Caco-2 (cell line): ENCODE measurements at places on chromosomes 4 and X. TPM values are rescaled to one million over a fixed set of nuclear protein-coding genes. Genes with fewer than 3 reads are reported as not detected.

GRCh38 chrX:57177070-57177469 lies 39.9 kb upstream of the SPIN2A start:
- no peak for DNase-seq

DNA sequence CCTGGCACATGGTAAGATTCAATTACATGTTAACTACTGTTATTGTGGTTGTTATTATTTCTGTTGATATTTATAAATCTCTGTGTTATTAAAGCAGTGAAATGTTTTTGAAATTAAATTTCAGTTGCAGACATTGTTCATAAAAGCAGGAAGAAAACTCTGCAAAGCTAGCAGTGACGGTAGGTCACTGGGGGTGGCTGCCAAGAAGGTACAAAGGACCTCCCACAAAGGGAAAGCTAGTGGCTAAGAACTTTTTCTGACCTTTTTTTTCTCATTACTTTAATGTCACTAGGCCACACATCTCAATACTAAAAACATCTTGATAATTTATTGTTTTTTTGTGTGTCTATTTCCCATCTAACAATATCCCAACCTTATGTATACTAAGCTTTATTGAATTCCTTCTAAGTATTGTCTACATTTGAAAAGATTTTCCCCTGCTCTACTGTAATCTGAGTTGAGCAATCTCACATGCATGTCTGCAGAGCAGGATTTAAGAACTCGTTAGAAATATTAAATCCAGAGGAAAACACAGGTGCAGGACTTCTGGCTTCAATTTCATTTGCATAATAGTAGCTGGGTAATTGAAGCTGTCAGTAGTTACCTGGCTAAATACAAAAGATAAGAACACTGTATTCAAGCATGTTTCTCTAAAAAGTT lies 197.3 kb downstream of the CFAP299 start:
- no peak for DNase-seq

GRCh38 chrX:139202742-139203420 lies 327.7 kb upstream of the F9 start:
- no peak for DNase-seq

GRCh38 chrX:65997978-65998717 lies 41.7 kb downstream of the VSIG4 start:
- DNase-seq = no peak

- no peak for DNase-seq
Observed at GRCh38 chrX:153974003-153974725, 1.6 kb downstream of the TMEM187 start.

DNA sequence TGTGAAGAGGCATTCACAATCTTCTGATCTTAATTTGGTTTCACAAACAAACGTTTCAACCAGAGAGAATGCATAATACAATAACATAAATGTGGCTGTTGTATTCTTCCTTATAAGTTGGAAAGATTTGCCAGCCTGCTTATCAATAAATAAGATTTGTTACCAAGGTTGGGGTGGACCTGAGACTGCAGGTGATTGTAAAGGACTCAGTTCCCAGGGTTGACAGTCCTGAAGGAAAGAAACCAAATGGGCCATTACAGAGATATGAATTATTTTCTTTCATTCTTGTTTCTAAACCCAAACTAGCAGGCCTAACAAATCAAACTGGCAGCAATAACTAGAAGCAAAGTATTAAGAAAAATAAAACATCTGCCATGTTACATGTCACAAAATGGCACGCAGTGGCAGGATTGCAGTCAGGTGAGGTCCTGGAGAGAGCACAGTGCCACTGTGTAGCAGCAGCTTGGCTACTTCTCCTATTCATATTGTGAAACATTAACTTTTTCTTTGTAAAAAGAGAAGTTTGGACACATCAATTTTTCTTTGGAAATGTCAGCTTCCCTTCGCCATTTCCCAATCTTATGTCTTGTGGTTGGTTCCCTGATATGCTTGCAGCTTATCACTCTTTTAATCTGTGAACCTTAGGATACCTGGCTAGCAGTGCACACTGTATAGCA lies 133.8 kb upstream of the EMCN start:
- DNase-seq = no peak

DNA sequence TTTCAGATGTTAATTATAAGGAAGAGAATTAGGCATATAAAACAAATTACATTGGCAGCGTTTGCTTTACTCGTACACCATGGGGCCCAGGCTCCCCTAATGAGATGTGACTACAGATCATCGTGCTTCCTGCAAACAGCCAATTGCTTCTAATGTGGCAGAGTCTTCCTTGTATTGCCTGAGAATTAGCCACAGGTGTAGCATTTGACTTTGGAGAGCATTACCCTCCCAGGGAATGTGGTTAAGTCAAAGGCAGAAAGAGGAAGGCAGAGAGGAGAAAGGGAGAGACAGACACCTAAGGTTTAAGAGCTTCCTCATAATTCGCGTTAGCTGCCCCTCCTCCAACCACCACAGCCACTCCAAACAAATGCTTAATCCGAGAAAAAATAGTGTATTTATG lies 97.0 kb downstream of the MID1IP1 start:
- DNase-seq = no peak

DNA sequence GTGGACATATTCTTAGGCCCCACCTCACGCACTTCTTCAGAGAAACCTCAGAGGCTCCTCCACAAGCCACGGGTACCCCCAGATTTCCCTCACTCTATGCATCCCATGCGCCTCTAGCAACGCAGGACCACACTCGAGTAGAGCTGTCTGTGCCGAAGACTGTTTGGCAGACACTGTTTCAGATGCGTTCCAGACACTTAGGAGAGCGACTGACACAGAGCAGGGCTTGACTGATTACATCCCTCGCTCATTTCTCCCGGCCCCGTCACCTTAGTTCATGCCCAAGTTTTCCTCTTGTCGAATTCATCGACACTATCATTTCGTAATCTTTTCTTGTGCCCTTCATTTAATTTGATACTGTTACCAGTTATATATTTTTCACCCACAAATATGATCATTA lies 15.0 kb downstream of the SORBS2 start:
- DNase-seq = no peak

GRCh38 chr4:148286012-148286411 lies 156.2 kb downstream of the NR3C2 start:
- no peak for DNase-seq

DNA sequence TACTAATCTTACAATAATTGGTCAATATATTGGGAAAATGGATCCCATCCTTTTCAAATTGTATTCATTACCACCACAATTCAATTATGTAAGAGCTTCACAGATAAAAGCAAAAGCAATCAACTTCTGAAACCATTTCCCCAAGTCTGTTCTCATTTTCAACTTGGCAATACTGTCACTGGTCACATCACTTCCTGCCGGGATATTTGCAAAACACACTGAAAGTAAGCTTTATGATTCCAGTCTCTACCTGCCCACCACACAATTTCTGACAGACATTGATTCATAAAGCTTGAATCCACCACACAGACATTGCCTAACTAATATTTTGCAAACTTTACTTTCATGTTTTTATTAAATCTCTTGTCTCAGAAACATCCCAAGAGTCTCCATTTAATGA lies 53.6 kb downstream of the LIN54 start:
- DNase-seq = no peak

DNA sequence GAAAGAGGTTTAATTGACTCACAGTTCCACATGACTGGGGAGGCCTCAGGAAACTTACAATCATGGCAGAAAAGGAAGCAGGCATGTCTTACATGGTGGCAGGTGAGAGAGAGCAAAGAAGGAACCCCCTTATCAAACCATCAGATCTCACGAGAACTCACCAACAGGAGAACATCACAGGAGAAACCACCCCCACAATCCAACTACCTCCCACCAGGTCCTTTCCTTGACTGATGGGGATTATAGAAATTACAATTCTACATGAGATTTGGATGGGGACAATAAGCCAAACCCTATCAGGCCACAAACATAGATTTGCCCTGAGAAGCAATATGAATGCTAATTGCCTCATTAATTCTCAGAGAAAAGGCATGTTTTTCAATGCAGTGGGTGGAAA lies 138.2 kb upstream of the RAPGEF2 start:
- DNase-seq = no peak

- no peak for DNase-seq
Observed at GRCh38 chr4:26896636-26897035, 36.0 kb downstream of the STIM2 start.

P2RY10 gene
- not detected in 2 replicates for total RNA-seq
